OCI-M1 (cell line): ENCODE measurements at places on chromosomes 16 and 17.

- peak; percentile 14 for DNase-seq
These were observed 2.4 kb upstream of the SLC47A2 start for GRCh38 chr17:19718613-19719354.

DNA sequence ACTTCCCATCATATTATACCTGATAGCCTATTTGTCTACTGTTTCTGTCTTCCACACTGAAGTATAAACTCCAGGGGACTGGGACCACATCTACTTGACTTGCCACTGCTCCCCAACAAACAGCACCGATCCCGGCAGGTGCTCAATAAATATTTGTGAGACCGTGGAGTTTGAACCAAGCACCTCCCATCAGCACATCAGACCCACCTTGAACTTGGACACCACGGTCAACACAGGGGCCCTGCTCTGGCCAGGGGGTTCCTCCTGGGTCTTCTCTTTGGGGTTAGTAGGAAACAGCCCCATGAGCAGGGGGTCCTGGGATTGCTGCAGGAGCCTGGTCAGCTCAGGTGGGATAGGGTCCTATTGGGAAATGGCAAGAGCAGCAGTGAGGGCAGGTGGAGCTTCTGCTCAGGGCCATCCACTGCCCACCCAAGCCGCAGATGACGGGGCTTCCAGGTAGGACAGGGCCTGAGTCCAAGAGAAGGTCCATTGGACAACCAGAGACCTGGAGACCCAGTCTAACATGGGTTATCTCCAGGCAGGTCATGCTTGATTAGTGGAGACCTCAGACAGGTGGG lies 19.9 kb downstream of the ZNHIT3 start:
- no peak for DNase-seq

GRCh38 chr17:49197346-49197998 lies 12.9 kb downstream of the GNGT2 start:
- no peak for DNase-seq

DNA sequence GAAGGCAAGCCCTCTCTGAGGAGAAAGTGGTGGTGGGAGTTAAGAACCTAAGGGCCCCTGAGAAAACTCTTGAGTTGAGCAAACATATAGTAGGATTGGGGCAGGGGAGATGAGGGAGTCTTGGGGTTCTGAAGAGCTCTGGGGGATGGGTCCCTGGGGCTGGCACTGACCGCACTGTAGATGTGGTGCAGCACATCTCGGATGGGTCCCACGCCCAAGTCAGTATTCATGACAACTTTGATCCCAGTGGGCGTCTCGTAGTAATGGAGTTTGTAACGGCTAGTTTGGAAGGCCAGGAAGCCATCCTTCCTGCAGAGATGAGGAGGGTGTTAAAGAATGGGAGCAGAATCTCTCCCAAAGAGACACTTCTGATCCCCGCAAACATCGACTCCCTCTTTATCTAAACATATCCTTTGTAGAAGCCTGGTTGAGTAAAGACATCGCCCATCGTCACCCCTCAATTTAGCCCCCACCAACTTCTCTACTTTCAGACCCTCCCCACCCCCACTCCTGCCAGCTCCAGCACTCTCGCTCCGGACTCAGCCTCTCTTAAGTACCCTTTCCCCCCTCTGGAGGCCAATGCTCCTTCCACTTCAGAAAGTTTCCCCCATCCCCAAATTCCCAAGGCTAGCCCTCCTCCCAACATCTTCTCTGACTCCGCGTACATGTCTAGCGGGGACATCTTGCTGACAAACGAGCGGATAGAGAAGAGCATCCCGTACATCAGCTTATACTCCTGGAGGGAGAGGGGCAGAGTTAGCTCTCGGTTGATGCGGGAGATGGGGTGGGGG lies 710 bp downstream of the TRAPPC1 start:
- no peak for DNase-seq

- no peak for DNase-seq
These were observed 251.5 kb downstream of the CA10 start for GRCh38 chr17:51907041-51907440.

DNA sequence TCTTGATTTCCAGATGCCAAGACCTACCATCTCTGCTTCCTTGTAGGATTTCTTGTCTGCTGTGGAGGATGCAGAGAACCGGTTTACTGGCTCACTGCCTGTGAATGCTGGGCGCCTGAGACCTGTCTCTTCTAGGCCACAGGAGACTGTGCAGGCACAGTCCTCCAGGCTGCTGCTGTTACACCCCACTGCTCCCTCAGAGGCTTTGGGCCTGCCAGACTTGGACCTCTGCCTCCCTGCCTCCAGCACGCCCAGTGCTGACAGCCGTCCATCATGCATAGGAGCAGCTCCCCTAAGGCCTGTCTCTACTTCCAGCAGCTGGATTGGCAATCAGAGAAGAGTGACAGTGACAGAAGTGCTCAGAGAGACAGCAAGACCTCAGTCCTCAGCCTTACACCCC lies 6.1 kb downstream of the HROB start:
- DNase-seq: no peak

GRCh38 chr17:82235056-82235774 lies 6.4 kb downstream of the SLC16A3 start:
- DNase-seq: no peak

- no peak for DNase-seq
These were observed 96.2 kb downstream of the PRKCA start for GRCh38 chr17:66398617-66399016.

DNA sequence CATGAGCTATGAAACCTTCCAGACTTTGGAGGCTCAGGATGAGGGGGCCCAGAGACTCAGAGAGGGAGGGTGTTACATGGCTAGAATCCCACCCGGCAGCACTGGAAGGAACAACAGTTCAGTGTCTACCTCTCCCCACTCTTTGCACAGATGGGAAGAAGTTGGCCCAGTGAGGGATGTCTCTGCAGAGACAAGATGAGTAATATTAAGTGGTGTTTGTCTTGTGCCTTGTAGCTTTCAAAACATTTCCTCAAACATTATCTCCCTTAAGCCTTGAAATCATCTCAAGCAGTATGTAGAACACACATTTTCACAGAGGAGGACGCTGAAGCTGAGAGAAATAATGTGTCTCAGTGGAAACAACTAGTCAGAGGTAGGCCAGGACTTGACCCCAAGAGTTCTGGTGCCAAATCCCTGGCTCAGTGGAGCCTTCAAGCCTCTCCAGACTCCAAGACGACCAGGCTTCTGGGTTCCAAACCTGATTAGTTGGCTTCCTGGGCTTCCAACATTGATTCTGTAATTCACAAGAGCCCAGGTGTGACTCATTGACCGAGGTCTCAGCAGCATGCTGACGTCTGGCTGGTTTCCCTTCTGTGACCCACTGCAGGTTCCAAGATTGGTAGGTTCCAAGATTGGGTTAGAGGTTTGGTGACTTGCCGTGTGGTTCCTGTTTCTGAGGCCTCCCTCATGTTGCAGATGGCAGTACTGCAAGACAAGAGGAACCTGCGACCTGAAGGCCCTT lies 7.4 kb downstream of the RNF112 start:
- DNase-seq: peak; percentile 16
